GM20000 (cell line): ENCODE measurements at places on chromosomes 6 and 20.

DNA sequence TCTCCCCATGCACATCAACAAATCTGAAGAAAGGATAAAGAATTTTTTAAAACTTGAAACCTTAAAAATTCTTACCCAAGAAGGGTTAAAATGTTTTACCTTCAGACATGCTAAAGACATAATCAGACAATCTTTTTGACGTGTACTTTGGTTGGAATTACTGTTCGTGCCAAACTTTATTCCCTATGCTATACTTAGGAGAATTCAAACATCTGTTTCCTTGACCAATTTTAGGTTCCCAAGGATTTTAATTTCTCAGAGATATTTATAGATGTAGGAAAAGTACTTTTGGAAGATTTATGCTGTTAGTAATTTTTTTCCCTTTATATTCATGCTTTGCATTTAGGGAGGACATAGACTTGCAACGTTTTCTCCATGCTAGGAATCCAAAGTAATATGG is 108.4 kb downstream of the AFG1L start:
- no peak for DNase-seq

DNA sequence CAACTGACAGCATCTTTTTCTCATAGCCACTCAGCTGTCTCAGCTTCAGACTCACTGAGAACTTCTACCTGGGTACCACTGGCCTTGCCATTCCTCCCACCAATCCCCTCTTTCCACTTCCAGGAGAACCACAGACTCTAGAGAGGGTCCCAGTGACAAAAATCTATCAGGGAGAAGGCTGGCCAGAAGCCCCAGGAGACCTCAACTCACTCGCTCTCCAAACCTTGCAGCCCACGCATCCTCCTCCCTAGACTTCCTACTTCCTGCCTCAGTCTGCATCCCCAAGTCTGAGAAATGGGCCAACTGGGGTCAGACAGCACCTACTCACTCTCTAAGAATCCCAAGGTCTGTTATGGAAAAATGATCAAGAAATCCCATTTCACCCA is 1.2 kb downstream of the TMEM239 start:
- no peak for DNase-seq

DNA sequence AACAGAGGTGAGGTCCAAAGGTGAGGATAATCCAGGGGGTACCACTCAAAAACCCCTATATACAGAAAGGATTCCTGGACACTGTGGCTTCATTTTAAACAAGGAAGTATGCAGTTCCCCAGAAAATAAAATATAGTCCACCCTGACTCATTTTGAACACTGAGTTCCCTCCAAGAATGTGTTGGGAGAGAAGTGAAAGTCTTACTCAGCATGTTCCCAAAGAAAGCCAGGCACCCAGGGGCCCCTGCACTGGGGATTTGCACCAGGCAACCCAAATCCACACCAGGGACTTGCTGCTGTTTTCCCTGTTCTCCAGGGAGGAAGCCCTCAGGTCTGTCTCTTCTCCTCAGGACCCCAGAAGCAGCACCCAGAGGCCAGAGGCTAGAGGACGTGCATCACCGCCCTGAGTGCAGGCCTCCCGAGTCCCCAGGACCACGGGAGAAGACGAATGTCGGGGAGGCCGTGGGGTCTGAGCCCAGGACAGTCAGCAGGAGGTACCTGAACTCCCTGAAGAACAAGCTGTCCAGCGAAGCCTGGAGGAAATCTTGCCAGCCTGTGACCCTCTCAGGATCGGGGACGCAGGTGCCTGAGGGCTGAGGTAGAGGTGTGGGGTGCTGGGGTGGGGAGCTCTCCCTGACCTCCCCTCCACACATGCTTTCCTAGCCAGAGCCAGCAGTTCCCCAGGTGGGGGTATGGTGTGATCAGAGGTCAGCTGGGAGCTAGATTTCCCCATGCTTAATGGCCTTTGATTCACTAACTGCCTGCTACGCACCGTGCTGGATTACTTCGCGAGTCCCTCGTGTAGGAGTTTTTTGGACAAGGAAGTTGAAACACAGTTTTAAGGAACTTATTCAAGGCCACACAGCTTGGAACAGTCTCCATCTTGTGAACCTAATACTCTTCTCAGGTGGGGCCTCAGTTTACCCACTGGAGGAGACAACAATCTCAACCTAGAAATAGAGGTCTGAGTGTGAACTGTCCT is 3.3 kb downstream of the FGD2 start:
- no peak for DNase-seq

GRCh38 chr20:48919336-48919881 is 2.1 kb upstream of the ARFGEF2 start:
- no peak for DNase-seq
